Skeletal muscle cell (primary cell): ENCODE measurements at places on chromosomes 6 and 20.

GRCh38 chr20:36336954-36337704 is 31.0 kb downstream of the DLGAP4 start:
- DNase-seq: no peak

DNA sequence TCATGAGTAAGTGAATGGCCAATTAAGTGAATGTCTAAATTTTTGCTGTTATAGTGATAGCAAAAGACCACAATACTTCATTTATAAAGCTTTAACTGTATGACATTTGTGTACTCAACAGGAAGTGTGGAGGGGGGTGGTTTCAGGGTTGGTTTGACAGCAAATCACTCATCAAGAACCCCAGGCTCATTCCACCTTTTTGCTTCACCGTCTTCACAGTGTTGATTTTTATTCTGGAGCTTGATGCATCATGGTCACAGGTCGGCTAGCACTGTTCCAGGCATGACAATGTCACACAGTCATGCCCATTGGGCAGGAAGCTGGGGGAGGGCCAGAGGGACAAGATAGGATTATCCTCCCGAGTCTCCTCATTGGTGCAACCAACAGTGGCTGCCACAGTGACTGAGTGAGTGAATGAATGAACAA is 75.0 kb downstream of the MDGA1 start:
- no peak for DNase-seq

GRCh38 chr6:133590814-133591213 is 298.1 kb upstream of the TCF21 start:
- peak; percentile 67 for DNase-seq

- DNase-seq: no peak
Observed at GRCh38 chr6:140830666-140831065, 1302.1 kb upstream of the GJE1 start.

DNA sequence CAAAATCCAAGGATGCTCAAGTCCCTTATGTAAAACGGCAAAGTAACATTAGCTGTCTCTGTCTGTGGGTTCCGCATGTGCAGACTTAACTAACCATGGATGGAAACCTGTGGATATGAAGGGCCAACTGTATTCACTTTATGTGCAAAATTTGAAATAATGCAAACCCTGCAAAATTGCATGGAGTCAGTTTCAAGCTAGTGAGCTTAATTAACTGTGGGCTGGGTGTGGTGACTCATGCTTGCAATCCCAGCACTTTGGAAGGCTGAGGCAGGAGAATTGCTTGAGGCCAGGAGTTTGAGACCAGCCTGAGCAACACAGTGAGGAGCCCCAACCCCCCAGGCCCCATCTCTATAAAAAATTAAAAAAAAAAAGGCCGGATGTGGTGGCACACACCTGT is 81.4 kb downstream of the ANKS1A start:
- no peak for DNase-seq

- no peak for DNase-seq
Observed at GRCh38 chr6:137097057-137097456, 52.3 kb upstream of the IL20RA start.

DNA sequence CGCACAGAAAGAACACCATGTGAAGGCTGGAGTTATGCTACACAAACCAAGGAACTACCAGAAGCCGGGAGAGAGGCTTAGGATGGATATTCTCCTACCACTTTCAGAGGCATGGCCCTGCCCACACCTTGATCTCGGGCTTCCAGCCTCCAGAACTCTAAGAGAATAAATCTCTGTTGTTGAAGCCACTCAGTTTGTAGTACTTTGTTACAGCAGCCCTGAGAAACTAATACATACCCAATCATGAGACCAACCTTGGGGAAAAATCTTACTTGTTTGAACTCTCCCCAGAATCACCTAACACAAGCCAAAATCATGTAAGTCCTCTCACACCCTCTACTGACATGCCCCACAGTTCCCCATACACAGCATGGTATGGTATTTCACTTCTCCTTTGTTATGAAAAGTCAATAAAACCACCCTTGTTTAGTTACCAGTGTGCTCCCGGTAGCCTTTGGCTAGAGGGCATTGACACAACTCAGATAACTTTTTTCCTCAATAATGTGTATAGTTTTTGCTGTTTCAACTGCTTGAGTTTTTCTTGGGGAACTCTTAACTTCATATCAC is 40.7 kb upstream of the SLC2A12 start:
- DNase-seq: no peak

- no peak for DNase-seq
Observed at GRCh38 chr6:53866226-53866625, 71.4 kb downstream of the LRRC1 start.

DNA sequence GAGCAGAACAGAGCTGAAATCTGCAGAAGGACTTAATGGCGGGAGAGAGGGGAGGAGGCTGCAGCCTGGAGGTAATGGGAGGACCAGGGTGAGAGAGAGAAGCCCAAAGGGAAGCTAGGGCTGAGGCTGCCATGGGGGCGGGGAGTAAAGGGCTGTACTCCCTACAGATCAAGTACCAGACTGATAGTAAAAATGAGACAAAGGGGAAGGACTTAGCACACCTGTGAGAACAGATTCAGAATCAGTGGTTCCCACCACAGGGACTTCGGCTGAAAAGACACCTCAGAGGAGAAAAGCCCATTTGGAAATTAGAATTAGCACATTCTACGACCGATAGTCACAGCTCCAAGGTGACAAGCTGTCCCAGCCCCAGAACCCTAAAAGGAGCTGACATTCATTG is 6.4 kb upstream of the TBXT start:
- DNase-seq: no peak

GRCh38 chr6:82374516-82374915 is 10.9 kb downstream of the TPBG start:
- no peak for DNase-seq

GRCh38 chr6:3612341-3613041 is 139.0 kb downstream of the PXDC1 start:
- DNase-seq: peak; percentile 87

GRCh38 chr6:5314191-5314865 is 53.0 kb downstream of the FARS2 start:
- DNase-seq: no peak
